ENCODE measurements at places on chromosomes 3 and 15.

DNA sequence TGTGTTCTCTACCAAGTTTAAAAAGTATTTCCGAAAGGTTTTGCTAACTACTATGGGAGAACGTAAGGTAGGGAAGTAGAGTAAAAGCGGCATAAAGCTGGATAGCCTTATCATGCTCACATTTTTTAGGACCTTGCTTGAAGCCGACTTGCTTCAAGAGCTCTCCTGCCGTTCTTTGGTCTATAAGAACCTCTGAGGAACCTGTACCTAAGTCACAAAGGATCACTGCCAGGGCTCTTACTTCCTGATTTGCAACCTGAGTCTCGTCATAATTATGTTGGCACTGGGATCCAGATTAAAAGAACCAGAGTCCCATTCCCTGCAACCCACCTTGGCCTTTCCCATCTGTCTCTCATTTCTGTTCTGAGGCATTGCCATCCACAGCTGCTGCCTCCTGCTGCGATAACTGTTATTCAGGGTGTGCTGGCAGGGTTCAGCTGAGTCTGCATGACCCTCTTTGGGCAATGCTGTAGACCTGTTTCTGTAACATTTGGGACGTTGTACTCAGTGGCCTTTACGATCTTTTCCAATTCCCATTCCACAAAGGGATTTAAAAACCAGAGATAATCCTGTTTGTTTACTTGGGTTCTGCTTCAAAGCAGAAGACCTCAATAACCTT lies 131.0 kb upstream of the UMPS start:
- DNase-seq, result no peak

GRCh38 chr3:14885307-14885706 lies 62.1 kb upstream of the NR2C2 start:
- DNase-seq, result no peak

- no peak for DNase-seq
These were observed 12.8 kb downstream of the ADPGK start for GRCh38 chr15:72770673-72771328.

- DNase-seq, result no peak
These were observed 31.2 kb downstream of the DPH6 start for GRCh38 chr15:35514759-35515158.

DNA sequence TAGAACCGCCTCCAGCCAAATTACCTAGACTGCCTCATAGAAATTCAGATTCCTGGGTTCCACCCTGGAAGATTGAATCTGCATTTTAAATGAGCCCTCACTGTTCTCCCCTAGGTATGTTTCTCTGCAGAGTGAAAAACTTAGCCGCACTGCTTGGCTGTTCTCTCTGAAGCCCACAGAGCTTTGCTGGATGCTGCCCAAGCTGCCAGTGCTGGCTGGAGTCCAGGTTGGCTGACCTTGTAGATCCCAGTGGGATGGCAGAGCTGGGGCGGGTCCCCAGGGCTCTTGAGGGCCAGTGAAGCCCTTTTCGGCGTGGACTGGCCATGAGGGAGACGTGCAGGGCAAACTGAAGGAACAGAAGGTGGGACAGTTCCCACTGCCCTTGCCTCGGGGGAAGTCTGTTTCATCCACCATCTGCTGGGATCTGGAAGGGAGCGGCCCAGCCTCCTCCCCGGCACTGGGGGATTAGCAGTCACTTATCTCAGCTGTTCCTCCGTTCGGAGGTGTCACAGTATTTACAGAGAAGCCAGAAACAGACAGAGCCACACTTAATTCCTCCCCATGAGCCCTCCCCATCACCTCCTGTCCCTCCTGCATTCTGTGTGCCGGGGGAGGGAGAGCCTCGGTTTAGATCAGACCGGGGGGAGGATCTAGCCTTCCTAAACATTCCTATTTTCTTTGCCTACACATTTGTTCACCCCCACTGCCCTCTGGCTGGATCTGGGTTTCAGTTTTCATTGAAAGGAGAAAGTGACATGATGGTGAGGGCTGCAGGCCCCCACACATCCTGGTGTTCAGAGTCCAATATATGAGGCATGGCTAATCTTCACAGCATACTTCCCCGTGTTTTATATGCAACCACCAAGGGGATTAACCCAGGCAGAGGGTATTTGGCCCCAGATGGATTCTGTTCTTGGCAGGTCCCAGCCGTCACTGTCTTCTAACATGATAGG lies 4.1 kb upstream of the ACTC1 start:
- no peak for DNase-seq

DNA sequence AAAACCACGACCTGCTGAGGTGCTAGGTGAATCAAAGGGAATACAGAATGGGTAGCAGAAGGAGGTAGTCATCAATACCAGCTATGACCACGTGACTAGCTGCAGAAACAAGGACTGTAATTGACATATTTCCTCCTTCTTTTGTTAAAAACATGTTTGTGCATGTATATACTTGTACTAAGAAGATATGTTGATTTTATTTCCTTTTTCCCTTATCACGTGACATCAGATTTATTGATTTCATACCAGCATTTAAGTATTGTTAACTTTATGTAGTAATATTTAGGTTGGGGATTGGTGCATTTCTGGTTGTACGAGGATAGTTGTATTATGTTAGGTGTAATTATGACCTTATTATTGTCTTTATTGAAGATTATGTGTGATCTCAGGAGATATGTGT lies 36.2 kb downstream of the PEX5L start:
- no peak for DNase-seq

GRCh38 chr3:81726132-81726531 lies 35.3 kb downstream of the GBE1 start:
- no peak for DNase-seq

- DNase-seq, result no peak
These were observed 148.4 kb upstream of the ATP11B start for GRCh38 chr3:182644790-182645433.

- DNase-seq, result no peak
These were observed 97.9 kb upstream of the PFN2 start for GRCh38 chr3:150068440-150069153.

DNA sequence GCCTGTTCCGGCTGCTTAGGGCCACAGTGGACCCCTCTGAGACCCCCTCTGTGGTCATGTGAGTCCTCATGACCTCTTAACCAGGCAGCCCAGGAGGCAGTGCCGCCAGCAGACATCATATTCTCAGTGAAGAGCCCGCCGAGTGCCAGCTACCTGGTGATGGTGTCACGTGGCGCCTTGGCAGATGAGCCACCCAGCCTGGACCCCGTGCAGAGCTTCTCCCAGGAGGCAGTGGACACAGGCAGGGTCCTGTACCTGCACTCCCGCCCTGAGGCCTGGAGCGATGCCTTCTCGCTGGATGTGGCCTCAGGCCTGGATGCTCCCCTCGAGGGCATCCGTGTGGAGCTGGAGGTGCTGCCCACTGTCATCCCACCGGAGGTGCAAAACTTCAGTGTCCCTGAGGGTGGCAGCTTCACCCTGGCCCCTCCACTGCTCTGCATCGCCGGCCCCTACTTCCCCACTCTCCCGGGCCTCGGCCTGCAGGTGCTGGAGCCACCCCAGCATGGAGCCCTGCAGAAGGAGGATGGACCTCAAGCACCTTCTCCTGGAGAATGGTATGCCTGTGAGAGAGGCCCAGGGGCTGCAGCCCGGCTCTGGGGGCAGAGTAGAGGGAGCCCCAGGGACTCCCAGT lies 176.1 kb downstream of the TBC1D2B start:
- DNase-seq, result no peak

DNA sequence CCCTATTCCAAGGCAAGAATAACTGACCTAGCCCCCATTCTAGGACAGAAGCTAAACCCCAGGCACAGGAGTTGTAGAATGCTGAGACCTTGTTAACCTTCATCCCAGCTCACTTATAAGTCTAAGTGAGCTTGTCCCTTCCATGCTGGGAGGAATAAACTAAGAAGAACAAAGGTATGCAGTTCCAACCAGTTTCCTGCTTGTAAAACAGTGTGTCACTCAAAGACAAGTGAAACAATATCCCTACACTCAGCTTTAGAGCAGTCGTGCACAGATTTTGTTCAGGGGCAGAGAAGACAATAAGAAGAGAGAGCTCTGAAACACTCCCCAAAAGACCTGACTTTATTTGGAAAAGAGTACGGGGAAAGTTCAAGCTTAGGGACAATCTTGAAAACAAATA lies 292.1 kb downstream of the CGGBP1 start:
- DNase-seq, result no peak

DNA sequence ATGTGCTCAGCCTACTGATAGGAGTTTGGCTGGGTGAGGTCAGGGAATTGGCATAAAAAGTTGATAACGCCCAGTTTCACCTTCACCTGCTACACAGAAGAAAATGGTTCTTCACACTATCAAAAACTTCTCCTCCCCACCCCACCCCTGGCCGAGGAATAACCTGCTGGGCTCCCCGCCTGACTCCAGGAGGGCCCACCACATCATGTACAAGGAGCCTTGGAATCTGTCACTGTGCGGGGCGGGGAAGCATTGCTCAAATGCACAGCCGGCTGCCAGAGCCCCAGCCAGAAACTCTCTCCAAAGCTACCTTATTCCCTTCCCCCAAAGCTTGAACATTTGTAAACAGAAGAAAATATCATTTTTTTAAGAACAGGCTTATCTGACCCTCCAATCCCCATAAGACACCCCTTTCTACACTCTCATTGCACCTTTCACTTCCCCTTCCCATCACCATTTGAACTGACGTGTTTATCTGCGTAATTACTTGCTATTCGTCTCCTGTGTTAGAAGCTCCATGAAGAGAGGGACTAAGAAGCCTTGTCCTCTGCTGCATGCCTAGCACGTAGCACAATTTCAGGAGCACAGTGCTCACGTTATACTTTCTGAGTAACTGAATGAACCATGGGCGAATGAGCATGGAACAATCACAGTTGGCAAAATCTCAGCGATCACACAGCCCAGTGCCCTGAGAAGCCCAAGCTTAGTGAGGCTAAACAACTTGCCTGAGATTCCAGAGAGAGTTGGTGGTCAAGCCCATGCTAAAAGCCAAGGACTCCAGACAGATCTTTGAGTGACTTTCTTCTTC lies 82.9 kb downstream of the HES1 start:
- DNase-seq, result no peak

GRCh38 chr15:70505936-70506912 lies 257.1 kb downstream of the UACA start:
- no peak for DNase-seq

DNA sequence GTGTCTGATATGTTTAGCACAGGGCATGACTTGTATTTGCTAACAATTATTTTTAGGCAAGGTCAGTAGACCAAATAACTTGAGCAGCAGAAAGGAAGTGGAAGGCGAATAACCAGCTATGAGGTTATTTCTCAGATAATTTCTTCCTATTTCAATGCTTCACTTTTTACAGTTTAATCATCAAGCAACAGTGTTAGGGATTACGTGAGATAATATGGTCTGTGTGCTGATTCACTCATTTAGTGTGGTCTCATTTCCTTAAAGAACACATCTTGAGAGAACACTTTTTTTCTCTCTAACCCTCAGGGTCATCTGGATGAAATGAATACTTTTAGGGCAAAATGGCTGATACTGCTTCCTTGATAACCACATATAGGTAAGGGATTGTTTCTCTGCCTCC lies 126.0 kb upstream of the CCNL1 start:
- DNase-seq, result no peak

All from progenitor cell of endocrine pancreas (in vitro differentiated cells).